ENCODE measurements at places on chromosomes 1 and 21. TPM values are rescaled to one million over a fixed set of nuclear protein-coding genes. Genes with fewer than 3 reads are reported as not detected.

DNA sequence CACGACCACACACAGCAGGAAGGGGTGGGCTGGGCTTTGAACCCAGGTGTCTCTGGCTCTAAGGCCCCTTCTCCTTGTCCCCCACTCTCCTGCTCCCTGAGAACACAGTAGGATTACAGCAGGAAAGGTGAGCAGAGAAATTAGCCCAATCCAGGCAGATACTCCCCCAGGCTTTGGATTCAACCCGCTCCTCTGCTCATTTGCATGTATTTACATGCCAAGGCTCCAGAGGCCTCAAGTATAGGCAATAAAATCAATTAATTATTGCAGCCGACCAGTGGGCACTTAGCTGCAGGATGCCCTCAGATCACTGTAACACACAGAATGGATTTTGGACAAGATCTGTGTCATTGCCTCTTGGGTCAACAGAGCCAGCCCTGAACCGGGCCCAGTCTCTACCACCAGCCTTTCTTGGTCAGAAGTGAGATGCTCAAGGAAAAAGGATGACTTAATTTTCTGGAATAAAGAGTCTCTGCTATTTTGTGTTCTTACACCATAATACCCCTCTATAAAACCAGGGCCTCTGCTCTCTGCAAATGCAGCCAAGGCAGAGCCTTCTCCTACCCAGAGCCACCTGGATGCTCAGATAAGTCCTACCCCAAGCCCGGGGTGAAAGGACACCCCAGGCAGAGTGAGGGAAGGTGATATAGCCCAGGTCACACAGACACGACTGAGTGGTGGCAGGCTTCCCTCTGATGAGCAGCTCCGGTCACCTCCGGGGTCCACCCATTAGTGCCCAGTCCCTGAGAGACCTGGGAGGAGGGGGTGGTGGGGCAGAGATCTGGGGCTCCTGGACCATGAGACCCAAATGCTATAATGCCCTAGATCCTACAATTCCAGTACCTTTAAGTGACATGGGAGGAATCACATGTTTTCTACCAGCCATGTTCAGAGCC lies 28.9 kb downstream of the MATN1 start:
- no peak for DNase-seq

DNA sequence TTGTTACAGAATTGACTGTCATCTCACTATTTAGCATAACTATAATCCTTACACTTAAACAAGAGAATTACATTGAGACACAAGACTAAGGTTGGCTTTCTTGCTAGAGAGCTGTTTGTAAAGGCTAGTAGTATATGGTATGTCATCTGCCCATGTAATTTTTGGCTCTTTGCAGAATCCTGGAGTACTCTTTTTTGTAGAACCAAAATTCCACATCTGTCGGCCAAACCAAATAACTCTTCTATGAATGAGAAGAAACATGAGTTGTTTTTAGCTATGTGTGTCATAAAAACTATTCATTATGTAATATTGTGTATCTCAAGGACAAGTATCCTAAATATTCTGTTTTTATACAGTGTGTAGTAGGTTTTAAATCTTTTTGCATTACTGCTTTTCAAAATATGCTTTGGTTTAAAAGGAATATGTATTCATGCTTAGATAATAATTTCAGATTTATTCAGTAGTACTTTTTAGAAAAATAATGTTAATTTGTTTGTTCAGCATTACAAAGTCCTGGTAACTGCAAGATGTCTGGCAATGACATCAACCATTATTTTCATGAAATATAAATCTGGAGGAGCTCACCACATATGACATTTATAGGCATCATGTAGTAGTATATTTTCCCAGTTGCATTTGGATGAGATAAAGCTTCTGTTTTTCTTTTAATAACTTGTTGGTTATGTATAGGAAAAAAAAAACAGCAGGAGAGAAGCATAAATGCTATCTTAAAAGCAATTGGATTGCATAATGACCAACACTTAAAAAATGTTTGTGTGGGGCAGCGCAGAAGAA lies 159.8 kb downstream of the HS2ST1 start:
- no peak for DNase-seq

Gene C4BPA
- total RNA-seq: not detected

Gene HSD3B2
- total RNA-seq: not detected

DNA sequence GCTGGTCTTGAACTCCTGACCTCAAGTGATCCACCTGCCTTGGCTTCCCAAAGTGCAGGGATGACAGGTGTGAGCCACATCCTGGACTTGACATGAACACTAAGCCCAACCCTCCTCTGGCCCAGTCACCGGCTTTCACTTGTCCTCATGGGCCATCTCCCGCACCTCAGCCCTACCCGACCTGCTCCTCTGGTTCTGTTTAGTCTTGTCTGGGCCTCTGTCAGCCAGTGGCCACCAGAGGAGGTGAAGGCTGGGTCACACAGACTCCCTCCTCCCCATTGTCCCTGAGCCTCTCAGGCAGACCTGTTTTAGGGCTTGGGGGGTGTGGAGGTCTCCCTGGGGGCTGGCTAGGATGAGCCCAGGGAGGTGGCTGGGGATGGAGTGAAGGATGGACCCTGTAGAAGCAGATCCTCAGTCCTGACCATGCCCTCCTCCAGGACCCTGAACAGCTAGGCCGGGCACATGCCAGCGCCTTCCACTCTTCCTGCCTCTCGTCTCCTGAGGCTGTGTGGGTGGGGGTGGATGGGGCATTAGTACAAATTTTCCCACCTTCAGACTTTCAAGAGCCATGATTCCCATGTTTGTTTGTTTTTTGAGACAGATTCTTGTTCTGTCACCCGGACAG lies 26.1 kb upstream of the UMODL1 start:
- no peak for DNase-seq

Gene CDA
- total RNA-seq: not detected

- no peak for DNase-seq
Observed at GRCh38 chr1:41025979-41026819, 4.7 kb upstream of the SLFNL1 start.

DNA sequence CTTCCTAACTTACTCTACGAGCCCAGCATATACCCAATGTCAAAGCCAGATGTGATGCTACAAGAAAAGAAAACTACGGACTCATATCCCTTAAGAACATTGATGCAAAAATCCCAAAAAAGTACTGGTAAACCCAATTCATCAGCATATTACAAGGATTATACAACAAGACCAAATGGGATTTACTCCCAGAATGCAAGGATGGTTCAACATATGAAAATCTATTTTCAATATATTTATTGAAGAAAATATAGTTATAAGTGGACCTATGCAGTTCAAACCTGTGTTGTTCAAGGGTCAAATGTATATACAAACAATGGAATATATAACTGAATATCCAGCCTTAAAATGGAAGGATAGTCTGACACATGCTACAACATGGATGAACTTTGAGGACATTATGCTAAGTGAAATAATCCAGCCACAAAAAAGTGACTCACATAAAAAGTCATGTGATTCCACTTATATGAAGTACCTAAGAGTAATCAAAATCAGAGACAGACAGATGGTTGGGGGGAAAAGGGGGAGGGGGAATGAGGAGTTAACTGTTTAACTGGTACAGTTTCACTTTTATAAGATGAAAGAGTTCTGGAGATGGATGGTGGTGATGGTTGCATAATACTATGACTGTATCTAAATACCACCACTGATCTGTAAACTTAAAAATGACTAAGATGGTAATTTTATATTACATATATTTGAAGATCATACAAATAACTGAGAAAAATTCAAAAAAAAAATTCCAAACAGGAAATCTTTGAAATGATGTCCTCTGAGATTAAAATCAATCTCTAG lies 3.7 kb upstream of the KLF18 start:
- no peak for DNase-seq

Gene MACO1
- total RNA-seq: 30.9 TPM

Gene RGS8
- total RNA-seq: not detected

Gene FCRL5
- total RNA-seq: not detected

Gene OR6K3
- not detected for total RNA-seq

Gene PTAFR
- total RNA-seq: 0.08 TPM

Gene NUF2
- total RNA-seq: 6.8 TPM

DNA sequence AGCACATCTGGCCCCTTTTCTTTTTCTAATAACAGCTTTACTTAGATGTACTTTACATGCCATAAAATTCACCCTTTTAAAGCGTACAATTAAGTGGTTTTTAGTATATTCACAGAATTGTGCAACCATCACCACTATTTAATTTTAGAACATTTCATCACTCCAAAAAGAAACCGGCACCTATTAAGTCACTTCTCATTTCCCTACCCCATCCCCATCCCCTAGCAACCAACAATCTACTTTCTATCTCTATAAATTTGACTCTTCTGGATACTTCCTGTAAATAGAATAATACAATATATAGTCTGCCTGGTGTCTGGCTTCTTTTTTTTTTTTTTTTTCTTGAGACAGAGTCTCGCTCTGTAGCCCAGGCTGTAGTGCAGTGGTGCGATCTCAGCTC lies 59.5 kb upstream of the ENAH start:
- DNase-seq: no peak

DNA sequence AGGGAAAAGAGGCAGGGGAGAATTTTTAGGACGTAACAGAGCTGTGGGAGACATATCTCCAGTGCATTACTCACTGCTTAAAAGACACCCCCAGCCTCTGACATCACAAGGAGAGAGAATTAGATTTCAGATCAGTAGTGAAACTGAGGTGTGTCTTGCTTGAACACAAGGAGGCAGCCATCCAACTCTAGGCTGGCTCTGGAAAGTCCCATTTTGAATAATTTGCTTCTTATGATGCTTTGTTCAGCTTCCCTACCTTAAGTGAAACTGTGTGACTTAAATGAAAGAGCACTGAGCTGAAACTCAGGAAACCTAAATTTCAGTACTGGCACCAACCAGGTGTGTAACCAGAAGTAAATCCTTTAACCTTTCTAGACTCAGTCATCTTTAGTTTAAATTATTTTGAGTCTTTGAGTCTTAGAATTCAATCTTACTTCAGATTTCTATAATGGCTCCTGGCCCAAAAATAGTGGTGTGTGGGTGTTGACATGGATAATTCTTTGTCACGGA lies 251.6 kb upstream of the SGIP1 start:
- no peak for DNase-seq

- DNase-seq: no peak
Observed at GRCh38 chr1:217138173-217138765, 415.0 kb upstream of the ESRRG start.

DNA sequence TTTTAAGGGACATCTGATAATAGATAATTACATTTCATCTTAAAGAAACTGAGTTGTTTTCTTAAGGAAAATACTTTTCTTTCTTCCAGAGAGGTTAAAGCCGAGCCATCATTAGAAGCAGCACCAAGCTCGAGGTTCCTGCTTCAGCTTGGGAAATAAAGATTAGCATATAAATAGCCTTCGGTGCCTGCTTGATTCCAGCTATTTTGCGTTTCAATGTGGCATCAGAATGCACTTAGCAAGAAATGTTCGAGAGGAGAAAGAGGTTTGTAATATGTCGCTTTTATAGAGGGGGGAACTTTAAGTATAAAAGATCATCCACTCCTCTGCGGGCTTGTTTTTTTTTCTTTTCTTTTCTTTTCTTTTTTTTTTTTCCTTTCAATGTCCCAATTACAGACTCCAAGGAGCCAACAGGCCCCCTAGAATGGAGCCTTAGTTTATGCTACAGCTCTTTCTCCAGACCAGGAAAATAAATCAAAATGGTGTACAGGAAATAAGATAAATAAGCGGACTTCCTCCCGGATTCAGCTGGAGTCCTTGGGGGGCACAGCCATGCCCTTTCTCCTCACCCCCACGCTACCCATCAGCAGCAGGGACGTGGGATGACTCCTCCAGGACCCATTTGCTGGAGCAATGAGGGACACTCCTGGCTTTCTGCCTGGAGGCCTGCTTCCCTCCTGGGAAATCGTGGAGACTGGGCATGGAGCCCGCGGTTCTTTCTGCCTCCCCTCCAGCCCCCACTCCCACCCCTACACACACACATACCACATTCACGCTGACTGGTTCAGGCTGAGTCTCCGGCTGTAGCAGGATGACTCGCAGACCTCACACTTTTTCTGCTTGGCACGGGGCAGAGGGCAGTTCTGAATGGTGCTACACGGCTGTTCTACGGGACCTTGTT lies 131.6 kb downstream of the RRAGC start:
- DNase-seq: peak; percentile 92

DNA sequence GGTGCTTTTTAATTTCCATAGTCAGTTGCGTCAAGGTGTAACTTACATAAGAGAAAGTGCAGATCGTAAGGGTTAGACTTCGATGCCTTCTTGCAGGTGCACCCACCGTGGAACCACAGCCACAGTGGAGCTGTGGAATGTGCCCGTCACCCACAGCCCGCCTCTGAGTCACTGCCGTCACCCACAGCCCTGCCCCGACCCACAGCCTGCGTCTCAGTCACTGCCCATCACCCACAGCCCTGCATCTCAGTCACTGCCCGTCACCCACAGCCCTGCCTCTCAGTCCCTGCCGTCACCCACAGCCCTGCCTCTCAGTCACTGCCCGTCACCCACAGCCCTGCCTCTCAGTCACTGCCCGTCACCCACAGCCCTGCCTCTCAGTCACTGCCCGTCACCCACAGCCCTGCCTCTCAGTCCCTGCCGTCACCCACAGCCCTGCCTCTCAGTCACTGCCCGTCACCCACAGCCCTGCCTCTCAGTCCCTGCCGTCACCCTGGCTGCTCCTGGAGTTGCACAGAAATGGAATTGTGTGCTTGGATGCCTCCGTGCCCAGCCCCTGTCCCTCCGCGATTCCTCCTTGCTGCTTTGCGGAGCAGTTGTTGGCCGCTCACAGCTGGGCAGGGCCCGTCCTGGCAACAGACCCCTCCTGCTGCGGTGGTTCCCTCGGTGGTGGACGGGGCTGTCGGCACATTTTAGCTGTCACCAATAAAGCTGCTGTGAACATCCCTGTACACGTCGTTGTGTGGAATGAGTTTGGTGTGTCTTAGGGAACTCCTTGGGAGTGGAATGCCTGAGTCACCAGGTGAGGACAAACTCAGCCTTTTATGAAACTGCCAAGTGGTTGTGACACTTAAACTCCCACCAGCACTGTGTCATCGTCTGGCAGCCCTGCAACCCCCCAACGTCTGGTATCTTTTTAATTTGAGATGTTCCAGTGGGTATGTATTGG lies 44.9 kb upstream of the COL6A2 start:
- peak; percentile 72 for DNase-seq

Gene ZRANB2
- 78.1 TPM for total RNA-seq

DNA sequence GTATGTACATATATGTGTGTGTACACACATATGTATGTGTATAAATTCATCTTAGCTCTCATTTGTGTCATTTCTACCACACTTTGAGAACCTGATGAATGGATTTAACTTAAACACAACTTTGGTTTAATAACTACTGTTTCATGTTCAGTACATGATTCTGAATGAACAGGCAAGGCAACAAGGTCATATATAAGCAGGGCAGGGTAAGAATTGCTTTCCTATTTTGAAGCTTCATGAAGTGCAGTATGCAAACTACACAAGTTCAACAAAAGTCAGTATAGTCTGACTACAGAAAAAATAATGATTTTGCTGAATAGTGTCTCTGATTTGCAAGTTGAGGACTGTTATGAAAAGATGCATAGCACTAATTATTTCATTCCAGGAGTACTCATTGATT lies 127.6 kb downstream of the KCNK2 start:
- no peak for DNase-seq

- no peak for DNase-seq
Observed at GRCh38 chr1:91498498-91499245, 2.0 kb upstream of the CDC7 start.

DNA sequence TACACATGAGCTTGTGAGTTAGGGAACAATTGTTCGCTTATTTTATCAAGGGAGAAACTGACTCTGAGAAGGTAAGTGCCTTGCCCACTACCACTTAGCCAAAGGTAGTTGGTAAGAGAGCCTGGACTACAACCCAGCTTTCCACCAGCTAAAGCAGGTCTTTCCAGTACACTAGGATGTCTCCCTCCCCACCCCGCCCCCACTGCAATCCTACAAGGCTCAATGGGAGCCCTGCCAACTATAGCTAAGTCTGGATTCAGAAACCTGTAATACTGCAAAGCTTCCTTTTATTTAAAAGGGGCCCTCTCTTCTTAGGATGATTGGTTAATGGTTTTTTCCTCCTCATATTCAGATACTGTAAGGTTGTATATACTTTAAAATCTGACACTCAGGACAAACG lies 102.0 kb upstream of the C8B start:
- no peak for DNase-seq
